ENCODE measurements at places on chromosomes 5 and 9.

DNA sequence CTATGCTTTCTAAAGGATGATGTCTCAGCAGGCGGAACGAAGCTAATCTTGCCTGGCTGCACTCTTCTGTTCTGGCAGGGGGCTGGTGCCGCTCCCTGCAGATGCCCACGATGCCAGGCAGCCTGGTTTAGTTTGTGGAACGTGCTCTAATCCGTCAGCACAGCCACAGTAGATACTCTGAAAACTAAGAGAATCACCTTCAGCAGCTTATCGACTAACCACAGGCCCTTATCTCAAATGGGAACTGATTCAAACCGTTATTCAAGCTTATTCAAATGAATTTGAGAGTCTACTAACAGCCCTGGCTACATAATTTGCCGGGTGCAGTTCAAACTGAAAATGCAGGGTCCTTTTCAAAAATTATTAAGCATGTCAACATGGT, 246.6 kb upstream of the ANKRD55 start:
- no peak for DNase-seq

DNA sequence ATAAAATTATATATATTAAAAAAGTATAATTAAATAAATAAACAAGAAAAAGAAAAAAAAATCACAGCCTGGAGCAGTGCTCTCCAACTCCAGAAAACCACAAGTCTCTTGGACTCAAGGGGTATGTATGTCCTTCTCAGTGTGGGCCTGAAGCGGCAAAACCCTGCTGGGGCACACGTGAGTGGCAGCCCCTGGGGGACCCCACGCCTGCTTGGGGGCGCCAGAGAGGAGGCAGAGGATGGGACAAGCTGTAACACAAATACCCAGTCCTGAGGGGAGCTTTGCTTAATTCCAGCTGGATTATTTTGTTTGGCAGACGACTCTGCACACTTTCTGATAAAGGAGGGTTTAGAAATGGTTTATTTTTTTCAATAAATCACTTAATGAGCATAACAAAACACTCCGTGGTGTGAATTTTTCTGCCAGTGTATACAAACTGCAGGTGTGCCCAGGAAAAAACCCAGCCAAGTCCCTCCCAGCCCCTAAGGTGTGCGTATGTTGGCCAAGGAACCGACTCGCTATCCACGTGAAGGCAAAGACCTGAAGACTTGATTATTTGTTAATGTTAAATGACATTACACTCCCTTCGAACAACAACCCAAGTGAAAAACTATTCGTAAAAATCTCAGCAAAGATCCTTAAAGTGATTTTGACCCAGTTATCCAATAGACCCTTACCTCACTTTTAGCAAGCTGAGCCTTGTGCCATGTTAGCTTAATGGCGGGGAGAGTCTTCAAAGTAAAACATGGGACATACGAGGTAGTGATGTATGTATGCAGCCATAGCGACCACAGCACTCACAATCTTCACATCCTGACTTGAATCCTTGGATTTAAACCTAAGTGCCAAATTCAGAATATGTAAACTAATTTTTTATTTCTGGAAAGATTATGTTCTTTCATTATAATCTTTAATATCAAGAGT, 32.9 kb downstream of the ANKH start:
- DNase-seq = no peak

DNA sequence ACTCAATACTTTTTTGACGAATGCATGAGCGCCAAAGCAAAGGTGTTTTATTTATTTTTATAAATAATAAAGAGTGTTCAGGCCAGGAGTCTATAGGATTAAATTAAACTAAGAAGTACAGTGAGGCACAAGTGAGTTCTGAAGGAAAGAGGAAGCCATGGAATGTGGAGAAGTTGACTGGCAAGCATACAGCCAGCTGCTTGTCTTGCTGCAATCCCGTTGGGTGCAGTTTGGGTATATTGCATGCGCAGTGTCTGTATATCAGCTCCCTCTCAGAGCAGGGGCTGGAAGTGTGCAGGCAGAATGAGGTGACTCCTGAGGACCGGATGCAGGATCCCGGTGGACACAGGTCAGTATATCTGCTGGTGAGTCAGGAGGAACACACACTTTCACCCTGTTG, 315.6 kb downstream of the ZSWIM6 start:
- no peak for DNase-seq

DNA sequence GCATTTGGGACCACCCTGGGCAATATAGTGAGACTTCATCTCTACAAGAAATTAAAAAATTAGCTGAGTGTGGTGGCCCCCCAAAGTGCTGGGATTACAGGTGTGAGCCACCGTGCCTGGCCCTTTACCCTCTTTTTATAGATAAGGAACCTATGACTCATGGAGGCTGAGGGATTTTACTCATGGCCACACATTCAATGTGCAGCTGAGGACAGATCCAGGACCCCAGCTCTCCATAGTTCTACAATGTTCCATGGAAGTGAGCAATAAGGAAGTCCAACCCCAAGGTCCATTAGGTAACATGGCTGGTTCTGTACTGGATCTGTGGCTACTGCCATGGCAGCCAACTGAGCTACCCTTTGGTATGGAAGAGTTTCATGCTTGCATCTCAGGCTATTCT, 25.3 kb upstream of the PDZD2 start:
- no peak for DNase-seq

- DNase-seq = no peak
Observed at GRCh38 chr5:115194676-115195075, 25.0 kb upstream of the TRIM36 start.

DNA sequence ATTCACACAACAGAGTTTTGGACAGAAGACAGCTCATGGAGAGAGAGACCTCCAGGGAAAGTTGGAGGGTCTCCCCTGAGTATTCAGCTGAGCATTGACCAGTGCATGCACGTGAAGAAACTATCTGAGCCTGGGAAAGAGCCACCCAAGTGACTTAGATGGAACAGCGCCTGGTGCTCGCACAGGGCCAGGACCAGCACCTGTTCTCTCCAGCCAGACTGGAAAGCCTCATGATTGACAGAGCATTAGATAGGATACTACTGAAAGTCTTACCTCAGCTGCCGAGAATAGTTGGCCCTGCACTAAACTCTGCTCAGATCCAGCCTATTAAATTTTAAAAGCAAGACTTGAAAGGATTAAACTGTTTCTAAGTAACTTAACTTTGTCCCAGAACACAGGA, 28.3 kb upstream of the NEURL1B start:
- no peak for DNase-seq

DNA sequence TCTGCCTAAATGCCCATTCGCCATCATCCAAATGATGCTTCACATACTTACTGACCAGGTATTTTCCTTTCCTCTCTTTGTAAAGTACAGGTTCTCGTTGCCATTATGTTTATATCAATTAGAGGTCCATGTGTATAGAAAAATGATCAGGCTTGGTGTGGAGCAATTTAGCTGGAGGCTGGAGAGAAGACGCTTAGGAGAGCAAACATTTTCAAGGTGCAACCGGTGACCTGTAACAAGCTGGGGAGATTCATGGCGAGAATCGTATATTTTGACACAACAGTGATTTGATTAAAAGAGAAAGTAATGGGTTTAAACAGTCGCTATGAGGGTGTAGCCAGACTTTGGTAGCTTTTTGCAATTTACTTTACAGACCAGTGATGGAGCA, 170.9 kb upstream of the TBCA start:
- no peak for DNase-seq

GRCh38 chr9:112858625-112859147, 32.0 kb downstream of the SLC46A2 start:
- DNase-seq = no peak

DNA sequence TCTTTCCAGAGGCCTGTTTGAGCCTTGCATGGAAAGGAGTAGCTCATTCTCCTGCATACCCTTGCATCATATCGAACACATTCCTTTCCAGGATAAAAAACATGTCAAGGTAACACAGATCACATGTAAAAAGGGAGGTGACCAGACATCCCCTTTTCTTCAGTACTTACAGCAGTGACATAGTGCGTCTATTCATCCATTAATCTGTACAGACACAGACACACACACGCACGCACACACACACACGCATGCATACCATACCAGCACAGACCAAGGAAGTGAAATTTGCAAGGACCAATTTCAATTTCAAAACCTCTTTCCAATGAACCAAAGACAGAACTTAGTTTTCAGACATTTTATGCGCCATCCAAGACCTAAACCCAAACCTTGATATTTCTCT, 256.0 kb downstream of the PAPPA start:
- DNase-seq = no peak

- no peak for DNase-seq
Observed at GRCh38 chr5:91727463-91727862, 344.3 kb upstream of the ARRDC3 start.

DNA sequence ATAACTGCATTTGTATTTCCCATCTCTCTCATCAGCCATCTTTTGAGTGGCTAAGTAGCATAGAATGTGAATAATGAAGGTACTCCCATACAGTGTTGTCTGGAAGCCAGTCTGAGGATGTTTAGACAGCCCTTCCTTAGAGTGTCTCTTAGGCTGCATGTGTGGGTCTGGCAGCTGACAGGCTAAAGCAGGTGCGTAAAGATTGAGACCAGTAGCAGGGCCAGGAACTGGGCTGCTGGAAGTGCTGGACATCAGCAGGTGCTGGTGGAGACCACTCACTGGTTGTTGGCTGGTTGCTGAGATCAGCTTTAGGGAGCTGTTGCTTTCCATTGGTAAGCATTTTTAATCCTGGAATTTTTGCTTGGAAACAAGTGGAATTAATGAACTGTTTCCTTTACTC, 197.5 kb downstream of the PCSK5 start:
- DNase-seq = no peak

DNA sequence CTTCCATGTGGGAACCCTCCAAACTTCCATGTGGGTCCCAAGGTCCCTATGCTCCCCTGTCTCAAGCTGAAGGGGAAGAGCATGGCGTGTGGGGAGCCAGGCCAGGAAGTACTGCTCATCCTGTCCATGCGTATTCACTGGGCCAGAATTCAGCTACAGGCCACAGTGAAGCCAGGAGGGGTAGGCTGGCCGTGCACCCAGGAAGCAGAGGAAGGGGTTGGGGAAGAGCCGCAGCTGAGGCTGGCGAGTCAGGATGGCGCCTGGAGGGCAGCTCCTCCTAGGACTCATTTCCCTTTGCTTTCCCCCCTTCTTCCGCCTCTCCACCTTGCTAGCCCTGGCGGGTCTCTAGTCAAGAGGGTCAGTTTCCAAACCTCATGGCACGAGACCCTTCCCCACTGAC, 57.4 kb downstream of the ROPN1L start:
- DNase-seq = no peak

GRCh38 chr9:70475211-70475610, 60.8 kb upstream of the KLF9 start:
- DNase-seq = no peak

GRCh38 chr5:39569857-39570256, 145.1 kb upstream of the DAB2 start:
- no peak for DNase-seq

- DNase-seq = no peak
Observed at GRCh38 chr9:78023003-78023741, 8.4 kb downstream of the GNAQ start.

DNA sequence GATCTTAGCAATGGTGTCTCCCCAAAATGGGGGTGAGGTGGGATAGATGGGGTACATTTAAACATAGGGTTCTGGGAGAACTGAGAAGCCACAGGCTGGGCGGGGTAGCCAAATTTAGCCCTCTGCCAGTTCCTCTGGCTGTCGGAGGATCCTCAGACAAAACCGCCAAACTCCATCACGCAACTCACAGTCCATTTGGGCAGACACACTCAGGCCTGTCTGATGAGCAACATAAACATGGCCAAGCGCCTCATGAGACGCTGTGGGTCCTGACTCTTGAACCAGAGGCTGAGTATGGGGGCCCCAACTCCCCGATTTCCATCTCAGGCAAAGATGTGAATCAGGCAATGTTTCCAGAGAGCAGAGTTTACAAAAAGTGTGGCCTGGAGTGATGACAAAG, 162.3 kb downstream of the FGF18 start:
- no peak for DNase-seq

GRCh38 chr5:167839065-167839464, 452.4 kb upstream of the WWC1 start:
- no peak for DNase-seq

GRCh38 chr5:17105744-17106418, 111.5 kb upstream of the BASP1 start:
- DNase-seq = no peak

DNA sequence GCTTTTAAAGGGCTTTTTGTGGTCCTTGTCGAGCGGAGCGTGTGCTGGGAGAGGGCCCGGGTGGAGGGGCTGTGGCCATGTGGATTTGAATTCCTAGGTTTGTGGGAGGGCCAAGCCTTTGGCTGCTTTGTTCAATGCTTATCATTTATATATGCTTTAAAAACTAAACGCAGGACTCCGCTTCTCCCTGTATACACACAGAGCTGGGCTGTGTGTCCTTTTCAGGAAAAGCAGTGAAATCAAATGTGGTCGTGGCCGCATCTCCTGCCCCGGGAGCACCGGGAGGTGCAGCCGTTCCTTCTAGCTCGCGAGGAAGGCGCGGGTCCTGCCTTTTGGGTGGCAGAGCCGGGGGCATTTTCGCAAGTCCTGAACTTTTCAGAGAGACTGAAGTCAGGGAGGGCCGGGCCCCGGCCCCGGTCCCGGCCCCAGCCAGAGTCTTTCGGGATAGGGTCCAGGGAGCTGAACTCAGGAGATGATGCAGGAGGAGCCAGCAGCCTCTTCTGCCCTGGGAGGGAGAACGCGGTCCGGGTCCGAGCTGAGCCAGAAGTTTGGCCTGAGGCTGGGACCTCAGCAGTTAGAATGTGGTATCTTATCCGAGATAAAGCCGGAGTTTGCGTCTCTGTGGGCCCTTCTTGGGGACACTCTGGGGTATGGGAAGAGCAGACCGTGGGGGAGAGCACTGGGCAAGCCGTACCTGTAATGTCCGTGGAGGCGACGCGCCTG, 158.8 kb downstream of the C9orf152 start:
- peak; percentile 3 for DNase-seq

GRCh38 chr5:120152472-120152871, 311.6 kb upstream of the PRR16 start:
- no peak for DNase-seq

- no peak for DNase-seq
Observed at GRCh38 chr9:136197084-136197875, 7.6 kb downstream of the LHX3 start.

- peak; percentile 25 for DNase-seq
Observed at GRCh38 chr5:142014911-142015584, 2.2 kb upstream of the GNPDA1 start.

GRCh38 chr5:68433526-68433922, 218.0 kb downstream of the PIK3R1 start:
- DNase-seq = no peak

GRCh38 chr5:155239803-155240202, 226.2 kb downstream of the KIF4B start:
- no peak for DNase-seq
